Iris pigment epithelial cell (primary cell): ENCODE measurements at places on chromosomes 7 and 10.

DNA sequence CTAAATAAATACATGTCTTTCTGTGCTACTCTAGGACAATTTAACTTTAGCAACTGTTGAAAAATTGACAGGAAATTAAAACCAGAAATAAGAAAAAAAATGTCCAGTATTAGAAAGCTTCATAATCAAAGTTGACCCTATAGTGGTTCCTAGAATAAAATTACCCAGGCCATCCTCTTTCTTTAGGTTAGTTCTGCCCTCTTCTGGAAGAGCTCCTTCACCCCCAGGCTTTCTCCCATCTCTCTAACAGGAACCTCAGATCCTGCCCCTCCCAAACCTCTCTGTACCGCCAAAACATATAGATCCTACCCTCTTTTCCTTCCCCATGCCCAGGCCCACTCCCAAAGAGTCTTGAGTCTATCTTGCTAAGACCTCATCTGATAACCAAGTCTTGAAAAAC, 159.4 kb upstream of the CDK1 start:
- DNase-seq: no peak

GRCh38 chr10:61609701-61610100, 53.0 kb upstream of the CABCOCO1 start:
- no peak for DNase-seq

DNA sequence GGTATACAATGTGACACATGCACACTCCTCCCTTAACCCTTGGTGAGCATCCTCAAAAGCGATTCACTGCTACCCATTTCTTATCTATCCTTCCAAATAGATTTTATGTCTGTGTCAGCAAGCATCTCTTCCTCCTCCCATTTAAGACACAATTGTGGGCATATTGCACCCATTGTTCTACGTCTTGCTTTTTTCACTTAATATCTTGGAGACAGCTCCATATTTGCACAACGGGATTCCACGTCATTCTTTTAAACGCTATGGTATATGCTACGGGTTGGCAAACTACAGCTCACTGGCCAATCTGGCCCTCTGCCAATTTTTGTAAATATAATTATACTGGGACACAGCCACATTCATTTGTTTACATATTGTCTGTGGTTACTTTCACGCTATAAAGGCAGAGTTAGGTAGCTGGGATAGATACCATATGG, 88.6 kb downstream of the RNF216 start:
- DNase-seq: peak; percentile 59

DNA sequence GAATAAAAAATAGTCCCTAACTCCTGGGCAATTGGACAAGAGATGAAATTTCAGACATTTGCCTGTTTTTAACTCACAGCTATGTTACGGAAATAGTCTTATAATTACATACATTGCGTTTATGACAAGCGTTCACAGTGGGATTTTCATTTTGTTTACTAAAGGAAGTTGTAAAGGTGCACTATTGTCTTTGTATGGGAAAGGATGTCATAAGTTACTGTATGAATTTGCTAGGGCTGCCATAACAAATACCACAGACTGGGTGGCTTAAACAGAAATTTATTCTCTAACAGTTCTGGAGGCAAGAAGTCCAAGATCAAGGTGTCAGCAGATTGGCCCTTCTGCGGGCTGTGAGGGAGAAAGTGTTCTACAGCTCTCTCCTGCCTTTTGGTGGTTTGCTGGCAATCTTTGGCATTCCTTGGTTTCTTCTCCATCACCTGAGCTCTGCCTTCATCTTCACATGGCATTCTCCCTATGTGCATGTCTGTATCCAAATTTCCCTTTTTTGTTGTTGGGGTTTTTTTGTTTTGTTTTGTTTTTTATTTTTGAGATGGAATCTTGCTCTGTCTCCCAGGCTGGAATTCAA, 5.6 kb downstream of the NFE2L3 start:
- no peak for DNase-seq

- no peak for DNase-seq
These were observed 798 bp upstream of the TSPAN33 start for GRCh38 chr7:129143724-129144094.

GRCh38 chr10:14753441-14753840, 21.3 kb downstream of the FAM107B start:
- DNase-seq: no peak

DNA sequence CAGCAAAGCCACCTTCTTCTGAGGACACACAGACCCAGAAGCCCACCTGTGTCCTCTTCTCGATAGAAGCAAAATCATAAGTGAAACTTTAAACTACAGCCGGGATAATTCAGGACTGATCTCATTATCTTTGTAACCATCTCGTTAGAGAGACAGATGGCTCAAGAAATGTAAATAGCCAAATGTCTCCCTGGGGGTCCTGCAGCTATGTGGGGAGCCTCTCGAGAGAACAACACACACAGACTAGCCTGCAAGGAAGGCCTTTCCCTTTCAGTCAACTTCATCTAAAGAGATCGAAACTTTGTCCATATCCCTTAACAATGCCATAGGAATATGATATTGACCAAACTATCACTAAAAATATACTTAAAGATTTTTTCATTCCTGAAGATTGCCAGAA, 93.5 kb downstream of the VWC2 start:
- DNase-seq: no peak

GRCh38 chr10:80199828-80200227, 5.5 kb downstream of the ANXA11 start:
- DNase-seq: peak; percentile 89

- peak; percentile 90 for DNase-seq
These were observed 121.1 kb downstream of the BBS9 start for GRCh38 chr7:33250421-33250871.

DNA sequence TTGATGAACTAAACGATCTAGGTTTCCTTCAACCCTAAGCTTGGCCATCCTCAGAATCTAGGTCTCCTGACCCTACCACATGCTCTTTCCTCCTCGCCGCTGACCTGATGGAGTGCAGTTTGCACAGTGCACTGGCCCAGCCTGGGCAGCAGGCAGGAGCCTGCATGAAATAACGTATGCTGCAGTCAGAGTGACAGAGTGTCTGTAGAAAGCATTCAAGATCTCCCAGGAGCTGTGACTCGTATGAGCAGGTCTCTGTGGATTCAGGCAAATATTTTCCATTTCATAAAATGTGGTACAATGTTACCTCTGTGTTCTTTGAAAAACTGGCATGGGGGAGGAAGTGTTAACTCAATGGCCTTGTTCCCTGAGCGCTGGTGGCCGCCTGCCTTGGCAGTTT, 441.8 kb downstream of the RPS24 start:
- DNase-seq: no peak
